ENCODE measurements at places on chromosomes 1 and 21.

GRCh38 chr1:105416261-105416660 lies 1640.2 kb upstream of the PRMT6 start:
- no peak for DNase-seq

- DNase-seq: no peak
Observed at GRCh38 chr1:212513586-212513985, 80.9 kb downstream of the NENF start.

DNA sequence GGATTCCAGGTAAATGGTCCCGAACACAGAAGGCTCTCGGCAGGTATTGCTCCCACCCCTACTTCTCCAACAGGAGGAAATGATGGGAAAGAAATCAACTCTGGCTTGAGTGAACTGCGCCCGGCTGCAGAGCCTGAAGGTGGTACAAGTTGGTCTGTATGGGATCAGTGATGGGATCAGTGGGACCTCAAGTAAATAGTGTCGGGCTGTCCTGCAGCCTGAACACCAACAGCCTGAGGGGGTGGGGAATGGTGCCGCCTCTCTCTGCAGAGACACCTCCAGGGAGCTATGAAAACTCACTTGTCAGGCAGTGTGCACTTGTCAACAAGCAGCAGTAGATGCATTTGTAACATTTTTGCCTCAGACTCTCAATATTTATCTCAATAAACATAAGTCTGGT lies 183.5 kb downstream of the MATN1 start:
- no peak for DNase-seq

DNA sequence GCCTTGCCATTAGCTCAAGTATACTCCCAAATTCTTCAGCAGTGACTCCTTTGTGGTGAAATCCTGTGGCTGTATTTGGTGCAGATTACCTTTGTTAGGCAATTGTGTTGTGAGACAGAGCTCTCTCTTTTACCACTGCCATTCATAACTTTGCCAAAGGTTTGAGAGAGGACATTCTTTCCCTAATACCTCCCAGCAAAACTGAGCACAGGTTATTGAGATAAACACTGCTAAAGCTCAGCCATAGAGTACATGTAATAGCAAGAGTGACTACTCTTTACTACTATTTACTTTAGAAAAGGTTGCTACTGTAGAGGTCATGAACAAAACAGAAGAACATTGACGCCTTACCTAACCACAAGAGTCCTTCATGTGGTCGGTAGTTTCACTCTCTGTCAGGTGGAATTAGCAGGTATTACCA lies 514.0 kb upstream of the ADAMTS5 start:
- no peak for DNase-seq

DNA sequence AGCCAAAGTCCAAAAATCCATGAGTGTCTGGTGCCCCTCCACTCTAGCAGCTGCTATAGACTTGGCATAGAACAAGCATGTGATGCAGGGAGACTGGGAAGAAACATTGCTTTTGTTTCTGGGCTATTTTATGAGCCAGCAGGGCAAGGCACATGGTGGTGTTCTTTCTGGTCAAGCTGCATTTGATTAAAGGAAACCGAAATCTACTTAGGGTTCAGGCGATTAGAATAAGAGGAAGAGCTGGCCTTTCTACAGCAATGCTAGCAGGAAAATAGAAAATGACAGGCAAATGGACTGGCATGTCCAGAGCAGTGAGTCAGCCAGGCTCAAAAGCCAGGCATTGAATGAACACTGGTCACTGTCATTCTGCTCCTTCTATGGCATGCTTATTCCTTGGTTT lies 28.5 kb upstream of the ARHGAP29 start:
- DNase-seq: no peak

GRCh38 chr1:15718199-15718601 lies 17.9 kb upstream of the SLC25A34 start:
- no peak for DNase-seq

DNA sequence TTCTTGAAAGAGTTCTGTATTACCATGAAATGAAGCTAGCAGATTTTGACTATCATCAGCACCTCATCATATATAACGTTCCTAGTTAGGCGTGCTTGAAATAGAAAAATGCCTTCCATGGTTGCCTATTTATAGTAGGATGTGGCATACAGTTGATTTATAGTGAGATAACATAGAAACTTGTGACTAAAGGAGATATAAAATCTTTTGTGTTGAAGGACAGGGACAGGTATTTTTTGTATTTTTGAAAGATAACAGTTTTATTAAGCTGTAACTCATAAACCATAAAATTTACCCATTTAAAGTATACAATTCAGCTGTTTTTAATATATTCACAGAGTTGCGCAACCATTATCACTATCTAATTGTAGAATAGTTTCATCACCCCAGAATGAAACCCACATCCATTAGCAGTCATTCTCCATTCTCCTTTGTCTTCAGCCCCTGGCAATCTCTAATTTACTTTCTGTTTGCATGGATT lies 19.3 kb downstream of the SPEN start:
- no peak for DNase-seq

DNA sequence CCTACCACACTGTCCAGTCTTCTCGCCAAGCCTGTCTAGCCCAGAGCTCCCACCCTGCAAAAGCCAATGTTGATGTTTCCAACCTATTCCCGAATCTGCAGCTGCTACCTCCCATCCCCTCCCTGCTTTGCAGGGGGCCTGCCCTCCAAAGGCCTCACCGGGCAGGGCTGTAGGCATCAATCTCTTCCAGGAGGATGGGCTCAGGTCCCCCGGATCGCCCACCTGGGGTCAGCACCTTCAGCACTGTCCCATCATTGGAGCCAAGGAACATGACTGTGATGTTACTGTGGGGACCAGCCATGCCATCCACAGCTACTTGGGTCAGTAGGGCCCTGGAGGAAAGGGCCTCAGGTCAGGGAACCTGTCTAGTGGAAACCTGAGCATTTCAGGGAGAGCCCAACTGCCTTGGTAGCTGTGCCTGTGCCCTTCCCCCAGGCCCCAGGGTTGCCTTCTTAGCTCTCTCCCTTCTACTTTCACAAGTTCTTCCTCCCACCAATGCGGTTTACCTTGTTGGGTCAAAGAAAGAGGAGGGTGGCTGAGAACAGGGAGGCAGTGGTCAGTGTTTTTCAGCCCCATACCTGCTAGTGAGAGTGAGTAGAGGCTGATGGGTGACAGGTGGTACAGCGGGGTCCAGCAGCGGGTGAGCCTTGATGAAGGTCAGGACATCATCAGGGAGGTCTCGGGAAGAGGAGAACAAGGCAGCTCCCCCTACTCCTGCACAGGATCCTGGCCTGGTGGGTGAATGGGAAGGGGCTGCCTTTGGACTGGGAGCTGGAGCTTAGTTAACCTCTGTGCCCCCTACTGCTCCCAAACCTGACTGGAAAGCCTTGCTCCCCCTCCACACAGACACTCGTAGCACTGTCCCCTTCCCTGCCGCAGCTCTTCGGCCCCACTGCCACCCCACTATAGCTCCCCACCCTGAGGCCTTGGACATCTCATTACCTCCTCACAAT lies 10.7 kb downstream of the SEMA6C start:
- DNase-seq: no peak

- no peak for DNase-seq
Observed at GRCh38 chr1:148166558-148167492, 14.7 kb upstream of the NBPF11 start.

- DNase-seq: no peak
Observed at GRCh38 chr21:28705616-28706015, 287.1 kb downstream of the LTN1 start.

GRCh38 chr21:41667136-41667535 lies 99.7 kb downstream of the RIPK4 start:
- DNase-seq: no peak

- no peak for DNase-seq
Observed at GRCh38 chr1:92691925-92692324, 93.0 kb downstream of the EVI5 start.

DNA sequence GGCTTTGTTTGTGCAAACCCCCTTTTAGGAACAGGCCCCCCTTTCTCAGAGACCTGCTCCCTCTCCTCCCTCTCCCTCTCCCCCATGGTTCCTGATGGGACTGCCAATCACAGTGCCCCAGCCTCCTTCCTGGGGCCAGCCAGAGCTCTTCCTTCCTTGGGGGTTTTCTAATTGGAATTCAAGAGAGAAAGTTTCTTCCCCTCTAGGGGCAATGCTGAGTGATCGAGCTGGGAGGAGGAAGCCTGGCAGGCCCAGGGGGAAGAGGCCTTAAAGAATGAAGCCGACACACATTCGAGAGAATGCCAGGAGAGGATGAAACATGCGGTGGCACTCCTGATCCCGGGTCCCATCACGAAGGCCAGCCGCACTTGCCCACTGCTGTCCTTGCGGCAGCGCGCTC lies 21.3 kb upstream of the COL16A1 start:
- DNase-seq: no peak

DNA sequence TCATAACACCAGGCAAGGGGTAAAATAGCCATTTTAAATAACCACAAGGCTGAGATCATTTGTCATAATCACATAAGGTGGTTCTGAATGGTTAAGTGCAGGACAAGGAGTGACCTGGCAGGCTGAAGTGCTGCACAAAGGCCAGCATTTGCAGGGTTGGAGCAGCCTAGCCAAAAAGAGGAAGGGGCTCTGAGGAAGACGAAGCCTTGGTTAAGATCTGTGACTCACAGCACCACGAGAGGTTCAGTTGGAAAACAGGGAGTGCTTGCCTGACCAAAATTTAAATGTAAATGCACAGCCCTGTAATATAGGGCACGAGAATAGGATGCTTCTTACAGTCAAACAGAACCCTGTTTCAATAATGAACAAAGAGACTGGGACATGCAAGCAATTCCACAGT lies 12.1 kb downstream of the ATP5PF start:
- no peak for DNase-seq

- DNase-seq: no peak
Observed at GRCh38 chr1:210709701-210710100, 381.0 kb downstream of the HHAT start.

DNA sequence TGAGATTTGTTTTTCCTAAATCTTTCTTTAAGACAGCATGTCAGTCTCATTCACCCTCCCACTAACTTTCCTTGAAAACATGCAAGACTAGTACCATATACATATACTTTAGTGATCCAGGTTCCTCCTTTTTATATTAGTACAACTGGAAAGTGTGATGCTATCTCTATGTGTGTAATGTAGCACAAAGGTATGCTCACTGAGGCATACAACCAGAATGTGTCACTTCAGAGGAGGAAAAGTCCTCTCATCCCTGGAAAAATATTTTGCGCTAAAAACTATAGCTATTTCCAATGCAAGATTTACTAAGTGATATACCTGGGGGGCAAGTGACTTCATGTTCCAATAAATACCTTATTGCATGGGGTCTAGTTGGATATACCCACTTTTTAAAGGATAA lies 45.9 kb downstream of the BARHL2 start:
- DNase-seq: no peak

DNA sequence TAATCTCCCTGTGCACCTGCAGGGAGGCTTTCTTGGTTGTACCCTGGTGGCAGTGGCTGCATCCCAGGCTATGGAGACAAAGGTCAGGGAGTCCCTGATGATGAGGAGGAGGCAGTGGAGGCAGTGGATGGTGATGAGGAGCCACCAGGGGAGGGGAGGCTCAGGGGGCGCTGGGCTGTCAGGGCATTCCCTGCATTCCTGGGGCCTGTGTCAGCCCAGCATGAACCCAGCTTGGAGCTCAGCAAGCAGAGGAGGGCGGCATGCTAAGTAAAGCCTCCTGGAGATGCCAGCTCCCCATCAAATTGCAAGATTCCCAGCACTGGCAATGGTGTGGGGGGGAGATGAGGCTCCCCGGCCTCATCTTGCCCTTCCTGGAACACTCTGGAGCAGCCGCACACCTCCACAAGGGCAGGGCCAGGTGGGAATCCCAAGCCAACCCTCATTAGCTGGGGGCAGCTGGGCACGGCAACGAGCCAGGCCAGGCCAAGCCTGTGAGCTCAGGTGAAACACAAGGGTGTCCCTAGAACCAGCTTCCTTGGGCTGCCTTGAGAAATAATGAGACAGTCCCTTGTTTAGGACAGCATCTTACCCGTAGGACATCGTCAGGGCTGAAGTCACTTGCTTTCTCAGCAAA lies 469.5 kb downstream of the MATN1 start:
- DNase-seq: no peak

DNA sequence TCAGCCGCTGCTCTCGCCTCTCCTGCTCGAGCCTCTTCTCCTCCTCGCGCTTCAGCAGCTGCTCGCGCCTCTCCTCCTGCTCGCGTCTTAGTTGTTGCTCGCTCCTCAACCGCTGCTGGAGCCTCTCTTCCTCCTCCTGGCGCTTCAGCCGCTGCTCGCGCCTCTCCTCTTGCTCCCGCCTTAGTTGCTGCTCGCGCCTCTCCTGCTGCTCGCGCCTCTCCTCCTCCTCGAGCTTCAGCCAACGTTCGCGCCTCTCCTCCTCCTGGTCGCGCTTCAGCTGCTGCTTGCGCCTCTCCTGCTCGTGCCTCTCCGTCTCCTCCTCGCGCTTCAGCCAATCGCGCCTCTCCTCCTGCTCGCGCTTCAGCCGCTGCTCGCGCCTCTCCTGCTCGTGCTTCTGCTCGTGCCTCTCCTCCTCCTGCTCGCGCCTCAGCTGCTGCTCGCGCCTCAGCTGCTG lies 3.7 kb downstream of the TCHH start:
- DNase-seq: peak; percentile 16

- DNase-seq: no peak
Observed at GRCh38 chr1:19622204-19622603, 21.9 kb upstream of the NBL1 start.

DNA sequence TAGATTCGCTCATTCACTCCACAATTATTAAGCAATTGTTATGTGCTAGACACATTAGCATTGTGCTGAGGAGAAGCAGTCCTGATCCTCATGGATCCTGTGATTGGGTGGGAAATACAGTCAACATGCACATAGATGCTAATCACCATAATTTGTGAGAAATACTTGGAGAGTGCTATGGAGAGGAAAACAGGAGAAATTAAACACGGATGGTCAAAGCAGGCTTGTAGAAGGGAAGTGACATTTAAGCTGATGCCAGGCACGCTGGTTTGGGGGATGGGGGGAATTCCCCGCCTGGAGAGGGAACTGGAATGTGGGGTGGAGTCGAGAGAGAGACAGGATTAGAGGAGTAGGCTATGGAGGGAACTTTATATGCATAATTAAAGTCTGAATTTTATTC lies 52.2 kb upstream of the L1TD1 start:
- DNase-seq: no peak

GRCh38 chr1:214581785-214582184 lies 21.2 kb upstream of the CENPF start:
- no peak for DNase-seq

GRCh38 chr1:192311281-192311680 lies 5.5 kb upstream of the RGS21 start:
- no peak for DNase-seq

DNA sequence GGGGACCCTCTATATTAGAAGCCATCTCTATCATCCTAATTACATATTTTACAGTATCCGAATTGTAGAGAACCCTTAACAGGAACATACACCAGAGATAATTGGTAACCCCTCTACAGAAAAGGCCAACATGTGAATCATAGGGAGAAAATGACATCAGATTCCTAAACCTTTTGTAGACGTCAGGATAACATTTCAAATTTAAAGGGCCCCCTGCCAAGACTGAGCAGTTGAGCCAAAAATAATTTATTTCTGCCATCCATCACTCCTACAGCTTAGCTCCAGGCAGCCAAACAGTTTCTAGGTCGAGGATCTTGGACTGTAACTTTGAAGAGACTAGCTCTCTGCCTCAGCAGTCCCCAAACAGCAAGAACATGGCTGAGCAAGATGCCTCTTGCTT lies 21.2 kb downstream of the ZNF697 start:
- no peak for DNase-seq
